ENCODE measurements at places on chromosomes 16 and 17.

GRCh38 chr17:73878923-73879322 lies 234.7 kb upstream of the SDK2 start:
- no peak for DNase-seq

DNA sequence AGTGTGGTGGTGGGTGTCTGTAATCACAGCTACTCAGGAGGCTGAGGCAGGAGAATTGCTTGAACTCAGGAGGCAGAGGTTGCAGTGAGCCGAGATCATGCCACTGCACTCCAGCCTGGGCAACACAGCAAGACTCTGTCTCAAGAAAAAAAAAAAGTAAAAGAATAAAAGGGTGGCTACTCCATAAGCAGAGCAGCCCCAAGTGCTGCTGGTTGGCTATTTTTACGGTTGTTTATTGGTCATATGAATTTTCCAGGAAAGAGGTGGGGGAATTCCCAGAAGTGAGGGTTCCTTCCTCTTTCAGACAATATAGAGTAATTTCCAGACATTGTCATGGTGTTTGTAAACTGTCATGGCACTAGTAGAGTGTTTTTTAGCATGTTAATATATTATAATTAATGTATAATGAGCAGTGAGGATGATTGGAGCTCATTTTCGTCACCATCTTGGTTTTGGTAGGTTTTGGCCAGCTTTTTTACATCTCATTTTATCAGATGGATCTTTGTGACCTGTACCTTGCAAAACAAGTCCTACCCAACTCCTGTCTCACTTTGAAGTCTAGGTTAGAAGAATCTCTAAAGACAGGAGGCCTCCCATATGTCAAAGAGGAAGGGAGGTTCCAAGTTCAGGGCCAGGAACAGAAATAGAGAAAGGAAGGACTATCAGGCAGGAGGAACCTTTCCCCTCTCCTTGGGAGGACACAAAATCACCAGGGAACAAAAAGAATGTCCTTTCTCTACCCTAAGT lies 39.1 kb downstream of the HOXB1 start:
- no peak for DNase-seq

DNA sequence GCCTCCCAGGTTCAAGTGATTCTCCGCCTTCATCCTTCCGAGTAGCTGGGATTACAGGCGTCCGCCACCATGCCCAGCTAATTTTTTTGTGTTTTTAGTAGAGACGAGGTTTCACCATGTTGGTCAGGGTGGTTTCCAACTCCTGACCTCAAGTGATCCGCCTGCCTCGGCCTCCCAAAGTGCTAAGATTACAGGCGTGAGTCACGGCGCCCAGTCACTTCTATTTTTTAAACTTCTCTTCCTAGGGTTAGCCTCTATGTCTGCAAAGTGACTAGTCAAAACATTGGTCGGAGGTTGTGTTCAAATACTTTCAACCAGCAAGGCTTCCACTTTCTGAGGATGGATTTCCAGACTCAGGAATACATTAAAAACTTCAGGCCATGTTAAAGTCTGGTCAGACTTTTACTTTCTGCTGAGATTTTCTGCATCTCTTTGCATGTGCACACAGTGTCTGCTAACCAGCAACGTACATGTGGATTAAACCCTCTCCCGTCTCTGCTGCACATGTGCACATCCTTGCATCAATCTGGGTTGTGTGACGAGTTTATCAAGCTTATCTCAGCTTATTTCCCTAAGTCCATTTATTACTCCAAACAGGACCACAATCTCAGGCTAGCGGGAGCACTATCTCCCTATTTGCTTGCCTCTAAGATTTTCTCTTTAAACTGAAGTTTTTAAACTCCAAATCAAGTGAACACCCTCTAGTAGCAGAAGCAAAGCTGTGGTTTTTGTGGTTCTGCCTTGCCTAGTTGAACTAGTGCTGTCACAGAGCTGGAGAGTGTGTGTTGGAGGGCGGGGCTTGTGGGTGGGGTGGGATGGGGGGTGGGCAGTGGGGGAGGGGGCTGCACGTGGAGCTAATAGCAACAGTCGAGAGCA lies 525.2 kb upstream of the GOT2 start:
- no peak for DNase-seq

- no peak for DNase-seq
Measured at GRCh38 chr16:6038941-6039645, 941.5 kb upstream of the EEF2KMT start.

DNA sequence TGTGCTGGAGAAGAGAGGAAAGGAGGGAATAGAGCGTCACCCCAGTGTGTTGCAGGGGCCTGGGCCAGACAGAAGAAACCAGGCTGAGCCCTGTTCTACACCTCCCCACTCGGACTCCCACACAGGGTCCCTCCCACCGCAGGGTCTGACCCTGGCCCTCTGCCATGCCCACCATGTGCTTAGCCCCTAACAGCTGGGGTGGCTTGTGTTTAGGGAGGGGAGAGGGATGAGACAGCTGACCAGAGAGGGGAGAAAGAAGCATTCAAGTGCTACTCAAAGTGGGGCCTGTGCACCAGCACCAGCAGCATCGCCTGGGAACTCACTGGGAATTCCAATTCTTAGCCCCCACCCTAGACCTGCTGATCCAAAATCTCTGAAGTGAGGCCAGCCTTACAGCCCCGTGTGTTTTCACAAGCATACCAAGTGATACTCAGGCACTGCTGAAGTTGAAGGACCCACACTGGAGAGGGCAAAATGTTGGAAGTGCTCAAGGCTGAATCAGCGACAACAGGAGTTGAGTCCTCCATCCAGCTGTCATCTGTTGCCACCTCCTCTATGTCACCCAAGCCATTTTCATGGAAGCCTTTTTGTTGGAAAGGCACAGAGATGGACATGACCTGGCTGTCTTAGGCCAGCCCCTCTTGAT lies 47.0 kb downstream of the FZD2 start:
- no peak for DNase-seq

Data from amniotic stem cell (primary cell).